HS-27A (cell line): ENCODE measurements at places on chromosomes 16 and 17.

DNA sequence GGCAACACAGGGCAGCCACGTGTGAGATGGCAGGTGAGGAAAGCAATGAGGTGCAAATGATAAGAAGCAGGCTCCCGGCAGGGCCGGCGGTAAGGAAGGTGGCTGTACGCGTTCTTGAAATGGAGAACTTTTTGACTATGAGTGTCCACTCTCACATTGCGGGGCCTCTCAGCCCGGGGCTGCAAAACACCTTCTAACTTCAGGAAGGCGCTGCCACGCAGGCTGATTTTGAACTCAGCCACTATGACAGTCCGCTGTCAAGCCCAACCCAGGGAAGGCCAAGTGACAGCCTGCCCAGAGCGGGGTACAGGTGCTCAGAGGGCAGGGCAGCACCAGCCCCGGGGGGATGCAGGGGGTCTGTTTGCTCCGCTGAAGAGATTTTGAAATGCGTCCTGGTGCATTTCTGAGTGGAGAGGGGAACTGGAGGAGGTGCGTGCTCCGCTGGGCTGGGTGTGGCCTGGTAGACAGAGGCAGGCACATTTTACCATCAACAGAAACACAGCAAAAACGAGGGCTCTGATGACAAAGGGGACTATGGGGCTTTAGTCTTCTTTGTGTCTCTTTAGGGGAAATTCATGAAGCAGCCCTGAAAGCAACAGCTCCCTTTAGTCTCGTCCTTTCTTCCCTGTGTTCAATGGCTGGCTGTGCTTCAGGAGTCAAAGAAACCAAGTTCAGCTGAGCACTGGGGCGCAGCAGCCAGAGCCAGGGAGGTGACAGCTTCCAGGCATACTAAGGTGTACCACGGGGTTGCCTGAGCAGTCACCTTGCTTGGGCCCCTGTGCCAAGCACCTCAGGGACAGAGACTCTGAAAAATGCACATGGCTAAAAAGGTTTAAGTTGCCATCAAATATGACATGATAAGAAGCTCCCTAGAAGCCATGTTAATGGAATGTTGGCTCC lies 14.6 kb upstream of the SREBF1 start:
- no peak for DNase-seq

- no peak for DNase-seq
Measured at GRCh38 chr17:72661116-72661944, 431.2 kb downstream of the SLC39A11 start.

DNA sequence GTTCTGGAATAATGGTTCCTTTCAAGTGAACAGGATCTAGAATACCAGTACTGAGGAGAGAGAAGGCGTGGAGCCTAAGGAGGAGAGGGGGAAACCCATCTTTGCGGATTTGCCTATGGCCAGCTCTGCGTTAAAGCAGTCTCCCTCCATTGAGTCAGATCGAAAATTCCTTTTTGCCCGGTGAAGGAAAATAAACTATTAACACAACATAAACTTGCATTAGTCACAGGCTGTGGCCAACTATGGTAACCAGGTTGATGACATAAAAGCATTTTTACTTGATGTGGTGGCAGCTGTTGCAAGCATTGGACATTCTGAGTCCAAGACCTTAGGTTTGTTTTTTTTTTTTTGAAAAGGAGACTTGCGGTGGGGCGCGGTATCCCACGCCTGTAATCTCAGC lies 8.9 kb downstream of the LDAF1 start:
- peak; percentile 83 for DNase-seq

- DNase-seq, result no peak
Measured at GRCh38 chr17:73489333-73489732, 154.9 kb downstream of the SDK2 start.

GRCh38 chr17:47967607-47968252 lies 3.2 kb upstream of the CDK5RAP3 start:
- peak; percentile 92 for DNase-seq

DNA sequence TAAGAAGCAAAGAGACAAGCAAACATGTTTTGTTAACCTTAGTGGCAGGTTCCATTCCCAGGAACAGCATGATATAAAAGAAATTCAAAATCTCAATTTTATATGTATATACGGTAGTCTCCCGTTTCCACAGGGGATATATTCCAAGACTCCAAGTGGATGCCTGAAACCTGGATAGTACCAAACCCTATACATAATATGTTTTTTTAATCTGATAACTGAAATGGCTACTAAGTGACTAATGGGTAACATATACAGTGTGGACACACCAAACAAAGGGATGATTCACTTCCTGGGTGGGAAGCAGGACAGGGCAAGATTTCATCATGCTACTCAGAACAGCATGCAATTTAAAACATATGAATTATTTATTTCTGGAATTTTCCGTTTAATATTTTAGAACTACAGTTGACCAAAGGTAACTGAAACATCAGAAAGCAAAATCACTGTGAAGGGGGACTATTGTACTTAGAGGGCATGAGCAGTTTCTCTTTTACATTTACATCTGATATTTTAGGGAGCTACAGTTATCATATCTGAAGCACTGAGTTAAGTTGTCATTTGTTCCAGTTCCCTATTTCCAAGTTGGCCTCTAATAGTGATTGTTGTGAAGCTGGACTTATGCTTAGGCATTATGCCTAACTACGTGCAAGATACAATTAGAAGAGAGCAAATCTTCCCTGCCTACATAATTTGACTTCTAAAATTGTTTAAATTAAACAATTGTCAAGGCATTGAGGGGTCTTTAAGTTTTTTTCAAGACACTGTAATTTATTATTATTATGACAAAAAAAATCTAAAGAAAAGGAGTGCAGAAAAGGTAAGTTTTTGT lies 34.1 kb upstream of the ABCA6 start:
- DNase-seq, result peak; percentile 62

DNA sequence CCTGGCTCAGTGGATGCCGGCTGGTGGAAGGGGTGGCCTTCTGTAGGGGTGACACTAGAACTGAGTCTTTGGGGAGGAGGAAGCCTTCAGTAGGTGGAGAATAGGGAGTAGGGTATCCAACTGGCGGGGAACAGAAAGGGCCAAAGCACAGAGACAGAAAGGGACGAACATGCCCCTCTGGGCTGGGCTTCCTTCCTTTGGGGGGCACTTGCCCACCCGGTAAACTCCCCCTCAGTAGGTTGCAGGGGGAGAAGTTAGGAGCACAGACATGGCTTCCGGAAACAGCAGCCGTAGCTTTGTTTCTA lies 774 bp downstream of the ENGASE start:
- no peak for DNase-seq

DNA sequence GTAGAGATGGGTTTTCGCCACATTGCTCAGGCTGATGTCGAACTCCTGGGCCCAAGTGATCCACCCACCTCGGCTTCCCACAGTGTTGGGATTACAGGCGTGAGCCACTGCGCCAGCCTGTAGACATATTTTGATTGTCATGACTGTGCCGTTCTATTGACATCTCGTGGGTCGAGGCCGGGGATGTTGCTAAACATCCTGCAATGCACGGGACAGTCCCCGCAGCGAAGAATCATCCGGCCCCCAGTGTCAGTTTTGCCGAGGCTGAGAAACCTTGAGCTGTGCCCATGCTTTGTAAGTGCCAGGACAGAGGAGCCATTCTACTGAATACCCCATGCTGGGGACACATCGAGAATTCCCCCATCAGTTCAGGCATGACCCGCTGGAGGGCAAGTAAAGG lies 69.1 kb upstream of the GSE1 start:
- no peak for DNase-seq

DNA sequence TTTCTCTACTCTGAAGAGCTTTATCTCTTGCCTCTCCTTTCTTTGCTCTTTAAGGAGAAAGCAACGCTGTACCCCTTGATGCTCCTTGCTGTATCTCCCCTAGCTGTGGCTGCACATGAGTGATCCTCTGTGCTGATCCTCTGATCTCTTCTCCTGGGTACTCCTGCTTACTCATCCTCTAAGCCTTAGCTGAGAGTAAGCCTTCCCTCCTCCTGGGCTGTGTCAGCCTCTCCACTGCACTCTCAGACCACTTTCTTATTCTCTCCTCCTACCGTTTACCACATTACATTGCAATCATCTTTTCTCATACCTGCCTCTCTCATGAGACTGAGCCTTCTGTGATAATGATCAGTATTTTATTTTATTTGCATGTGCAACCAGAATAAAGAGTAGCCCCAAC lies 25.1 kb downstream of the SOX9 start:
- no peak for DNase-seq

GRCh38 chr16:66369055-66369592 lies 2.6 kb downstream of the CDH5 start:
- no peak for DNase-seq
